ENCODE measurements at places on chromosomes 2 and 18. TPM values are rescaled to one million over a fixed set of nuclear protein-coding genes. Genes with fewer than 3 reads are reported as not detected.

GRCh38 chr2:133004623-133005022 is 334.6 kb upstream of the LYPD1 start:
- DNase-seq, result no peak

DNA sequence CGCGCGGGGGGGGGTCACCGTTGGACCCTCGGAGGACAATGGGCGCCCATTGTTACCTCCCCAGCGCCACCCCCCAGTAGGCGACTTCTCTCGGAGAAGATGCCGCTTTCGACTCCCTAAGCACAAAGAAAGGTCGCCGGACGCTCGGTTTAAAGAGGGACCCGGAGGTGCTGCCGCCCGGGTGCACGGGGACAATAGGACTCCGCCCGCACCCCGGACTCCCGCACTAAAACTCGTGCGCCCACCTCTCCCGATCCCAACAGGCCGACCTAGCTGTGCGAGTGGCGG is 318 bp upstream of the CDC42EP3 start:
- no peak for DNase-seq

CTAGE1 gene
- total RNA-seq, result not detected

GRCh38 chr18:22318745-22319407 is 98.8 kb downstream of the CTAGE1 start:
- DNase-seq, result no peak

DNA sequence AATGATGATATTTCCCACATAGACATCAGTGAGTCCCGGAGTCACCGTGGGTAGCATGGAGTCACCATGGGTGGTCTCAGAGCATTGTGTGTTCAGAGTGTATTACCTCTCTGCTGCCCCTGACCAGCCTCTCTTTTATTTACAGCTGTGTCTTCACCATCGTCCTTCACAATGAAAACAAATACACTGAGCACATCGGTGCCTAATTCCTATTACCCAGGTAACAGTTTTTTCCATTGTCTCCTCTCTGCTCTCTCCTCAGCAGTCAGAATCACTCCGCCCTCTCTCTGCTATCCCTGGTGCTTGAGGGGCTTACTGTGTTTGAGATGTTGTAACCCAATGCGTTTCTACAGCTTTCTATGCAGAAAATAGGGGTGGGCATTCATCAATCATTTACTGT is 361.5 kb upstream of the RAB12 start:
- no peak for DNase-seq

- no peak for DNase-seq
Observed at GRCh38 chr18:45680066-45680690, 43.8 kb upstream of the SLC14A1 start.
